ENCODE measurements at places on chromosomes 16 and 17.

DNA sequence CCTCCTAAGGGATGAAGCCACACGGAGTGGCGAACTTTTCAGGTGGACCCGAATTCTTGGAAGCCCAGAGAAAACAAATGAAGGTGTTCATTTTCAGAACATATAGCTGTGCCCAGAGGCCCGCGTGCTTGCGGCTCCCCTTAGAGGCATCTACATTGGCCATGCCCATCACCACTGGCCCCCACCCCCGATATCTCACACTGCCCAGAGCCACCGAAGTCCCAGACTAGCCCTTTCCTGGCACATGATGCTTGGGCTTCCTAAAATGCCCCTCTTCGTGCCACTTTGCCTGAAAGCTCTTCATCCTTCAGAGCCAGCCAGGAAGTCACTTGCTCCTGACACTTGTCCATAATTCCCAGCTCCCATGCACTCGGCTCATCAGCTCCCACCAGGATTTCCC is 2.1 kb upstream of the HEXIM1 start:
- no peak for DNase-seq

GRCh38 chr16:61818850-61819249 is 217.4 kb downstream of the CDH8 start:
- no peak for DNase-seq

- peak; percentile 65 for DNase-seq
Measured at GRCh38 chr16:80027007-80027965, 426.7 kb upstream of the MAF start.

DNA sequence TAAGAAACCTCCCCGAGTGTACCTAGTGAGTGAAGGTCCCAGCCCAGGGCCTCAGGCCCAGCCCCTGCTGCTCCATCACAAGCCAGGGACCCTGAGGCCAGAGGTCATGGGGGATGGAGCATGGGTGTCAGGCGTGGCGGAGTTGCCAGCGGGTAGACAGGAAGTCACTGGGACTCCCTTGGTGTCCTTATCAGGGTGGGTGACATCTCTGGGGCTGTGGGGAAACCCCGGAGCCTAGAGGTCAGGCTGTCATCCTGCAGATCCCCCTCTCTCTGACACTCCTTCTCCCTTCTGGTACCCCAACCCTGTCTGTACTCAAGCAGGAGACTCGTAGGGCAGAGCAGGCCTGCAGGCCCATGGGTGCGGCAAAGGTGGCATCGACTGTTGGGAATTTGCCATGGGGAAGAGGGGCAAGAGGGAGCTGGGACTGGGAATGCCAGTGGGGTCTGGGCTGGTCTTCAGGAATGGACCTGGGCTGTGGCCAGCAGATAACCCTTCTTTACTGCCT is 10.8 kb upstream of the ADGRG1 start:
- DNase-seq, result no peak

DNA sequence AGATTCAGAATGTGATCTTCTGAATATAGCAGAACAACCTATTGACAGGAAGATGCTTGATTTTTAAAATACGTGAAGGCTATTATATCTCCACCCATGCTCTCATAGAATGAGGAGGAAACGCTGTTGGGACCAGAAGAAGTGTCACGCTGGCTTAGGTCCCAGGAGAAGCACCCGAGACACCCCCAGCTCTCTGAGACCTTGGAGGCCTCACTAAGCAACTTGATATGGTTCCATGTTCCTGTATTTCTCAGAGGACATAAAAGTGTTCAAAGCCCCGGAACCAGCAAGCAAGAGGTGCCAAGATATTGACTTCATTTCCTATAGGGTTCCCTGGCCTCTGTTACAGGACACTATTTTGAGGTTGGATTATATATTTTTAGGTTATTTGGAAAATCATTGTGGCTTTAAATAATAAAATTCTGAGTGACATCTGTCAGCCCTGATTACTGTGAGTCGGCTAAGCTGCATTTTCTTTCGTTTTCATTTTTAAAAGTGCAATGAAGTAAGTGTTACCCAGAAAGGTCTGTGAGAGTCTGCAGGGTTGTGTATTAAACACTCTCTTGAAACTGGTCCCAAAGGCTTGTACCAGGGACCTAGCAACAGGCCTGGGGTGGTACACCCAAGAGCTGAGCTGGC is 400.0 kb downstream of the SOX9 start:
- DNase-seq, result no peak

DNA sequence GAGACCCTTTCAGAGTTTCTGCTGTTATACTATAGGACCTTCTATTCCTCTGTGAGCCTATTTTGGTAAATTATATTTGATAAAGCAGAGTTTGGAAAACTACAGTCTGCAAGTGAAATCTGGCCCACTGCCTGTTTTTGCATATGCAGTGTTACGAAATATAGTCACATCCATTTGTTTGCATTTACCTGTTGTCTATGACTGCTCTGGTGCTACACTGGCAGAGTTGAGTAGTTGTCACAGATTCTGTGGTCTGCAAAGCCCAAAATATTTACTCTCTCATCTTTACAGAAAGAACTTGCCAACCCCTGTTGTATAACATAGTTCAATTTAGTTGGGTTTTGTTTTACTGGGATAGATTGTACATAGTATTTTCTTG is 42.3 kb downstream of the TNRC6A start:
- no peak for DNase-seq

Data from caudate nucleus (tissue), 63 donors.